Fibroblast of villous mesenchyme (primary cell): ENCODE measurements at places on chromosomes 6 and 20. TPM values are rescaled to one million over a fixed set of nuclear protein-coding genes. Genes with fewer than 3 reads are reported as not detected.

DNA sequence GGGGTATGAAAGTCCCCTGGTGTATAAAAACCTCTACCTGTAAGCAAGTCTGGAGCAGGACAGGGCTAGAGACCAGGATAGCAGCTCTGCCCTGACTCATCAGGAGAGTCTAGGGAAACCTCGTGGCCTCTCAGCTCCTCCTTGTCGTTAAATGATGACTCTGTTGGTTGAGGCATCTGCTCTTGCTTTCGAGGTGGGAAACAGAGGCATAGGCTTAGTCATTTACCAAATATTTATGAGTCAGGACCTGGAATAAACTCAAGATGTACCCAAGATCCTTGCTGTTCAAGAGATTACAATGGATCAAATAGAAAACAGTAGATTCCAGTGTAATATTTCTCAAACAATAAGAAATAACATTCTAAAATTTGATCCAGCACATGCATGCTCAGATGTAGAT is 5.5 kb downstream of the MANBAL start:
- peak; percentile 97 for DNase-seq

DNA sequence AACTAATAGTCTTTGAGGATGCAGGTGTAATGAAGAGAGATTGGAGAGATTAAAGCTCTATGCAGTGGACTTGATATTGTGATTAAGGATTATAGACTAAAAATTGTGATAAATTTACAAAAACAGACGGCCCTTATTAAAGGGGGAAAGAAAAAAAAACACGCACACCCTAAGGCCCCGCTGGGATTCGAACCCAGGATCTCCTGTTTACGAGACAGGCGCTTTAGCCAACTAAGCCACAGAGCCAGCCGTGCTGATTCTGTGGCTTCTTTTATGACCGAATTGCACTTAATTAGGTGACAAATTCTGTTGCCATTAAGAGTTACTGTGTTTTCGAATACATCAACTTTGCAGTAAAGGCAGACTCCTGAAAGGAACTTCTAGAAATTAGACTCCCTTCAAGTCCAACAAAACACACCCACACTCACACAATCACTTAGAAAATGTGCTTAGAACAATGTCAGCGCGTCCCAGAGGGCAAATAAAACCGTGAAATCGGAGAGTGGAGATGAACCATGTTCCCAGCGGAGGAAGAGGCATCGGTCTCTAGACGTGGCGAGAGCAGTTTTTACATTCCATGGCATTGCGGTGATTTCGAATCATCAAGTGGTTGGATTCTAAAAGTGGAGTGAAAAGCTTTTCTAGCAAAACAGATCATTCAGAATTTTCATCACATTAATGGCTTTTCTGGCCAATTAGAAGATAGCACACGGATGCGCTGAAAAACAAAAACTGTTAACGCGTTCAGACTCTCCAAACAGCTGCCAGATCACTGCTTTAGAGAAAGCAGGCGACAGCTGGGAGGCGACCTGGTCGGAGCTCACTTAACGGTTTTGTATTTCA is 122.6 kb downstream of the GPX5 start:
- peak; percentile 66 for DNase-seq

DNA sequence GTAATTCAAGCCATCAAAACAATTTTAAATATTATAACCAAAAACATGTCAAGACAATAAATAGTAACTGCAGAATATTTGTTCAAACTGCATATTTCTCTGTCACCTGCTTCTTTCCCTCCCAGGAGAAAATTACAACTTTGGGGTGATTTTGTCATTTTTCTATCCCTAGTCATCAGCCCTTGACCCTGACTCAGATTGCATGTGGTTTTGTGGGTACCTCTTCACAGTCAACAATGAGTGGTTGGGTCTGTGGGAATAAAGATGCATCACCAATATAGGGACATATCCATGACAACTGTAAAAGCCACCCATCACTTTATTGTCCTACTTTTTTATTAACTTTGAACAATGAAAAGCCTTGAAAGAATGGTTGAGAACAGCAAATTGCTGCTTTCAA is 7.3 kb downstream of the COL10A1 start:
- no peak for DNase-seq

GRCh38 chr6:30955367-30956042 is 14.7 kb downstream of the MUCL3 start:
- DNase-seq, result peak; percentile 32

RBPJL gene
- not detected in 2 replicates for total RNA-seq
